Hippocampal formation (tissue), 2 donors: ENCODE measurements at places on chromosomes 13 and 19.
A peak's percentile ranks its signal among the peaks of the same experiment; 100 is the strongest.

- DNase-seq: no peak
These were observed 557.1 kb downstream of the DACH1 start for GRCh38 chr13:71309905-71310304.

- peak; percentile 15 for DNase-seq
These were observed 1.2 kb upstream of the SLC25A42 start for GRCh38 chr19:19062454-19063182.

DNA sequence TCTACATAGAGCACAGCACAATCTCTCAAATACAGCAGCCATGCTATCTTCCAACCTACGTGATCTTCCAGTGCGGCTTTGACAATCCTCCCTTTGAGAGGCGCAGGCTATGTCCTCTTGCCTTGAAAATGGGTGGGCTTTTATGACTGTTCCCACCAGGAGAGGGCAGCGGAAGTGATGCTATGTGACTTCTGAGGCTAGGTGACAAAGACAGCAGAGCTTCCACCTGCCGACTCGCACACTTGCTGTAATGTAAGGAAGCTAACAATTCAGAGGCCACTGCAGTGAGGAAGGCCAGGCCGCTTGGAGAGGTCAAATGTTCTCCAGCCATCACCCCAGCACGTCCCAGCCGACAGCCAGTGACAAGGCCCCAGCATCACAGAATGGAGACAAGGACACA is 65.8 kb downstream of the MRPL57 start:
- no peak for DNase-seq

- no peak for DNase-seq
These were observed 211.2 kb upstream of the EDNRB start for GRCh38 chr13:78129823-78130222.

- DNase-seq: no peak
These were observed 13.2 kb downstream of the NUCB1 start for GRCh38 chr19:48913114-48913889.

DNA sequence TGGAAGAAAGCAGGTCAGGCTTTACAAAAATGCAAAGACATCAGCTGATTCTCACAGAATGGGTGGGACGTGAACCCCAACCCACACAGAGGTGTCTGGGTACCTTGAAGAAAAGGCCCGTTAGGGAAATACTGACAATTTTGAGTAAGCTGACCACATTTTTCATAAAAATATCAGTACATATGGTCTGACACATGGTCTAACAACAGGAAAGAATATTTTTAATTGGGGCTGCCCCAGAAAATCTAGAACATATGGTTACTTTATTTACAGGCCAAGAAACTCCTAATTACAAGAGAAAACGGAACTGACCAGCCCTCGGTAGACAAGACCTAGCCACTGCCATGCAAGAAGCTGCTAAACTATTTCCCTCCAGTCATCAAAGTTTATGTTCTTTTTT is 48.7 kb upstream of the ITM2B start:
- no peak for DNase-seq
